ENCODE measurements at places on chromosomes 4 and X. TPM values are rescaled to one million over a fixed set of nuclear protein-coding genes. Genes with fewer than 3 reads are reported as not detected.
A peak's percentile ranks its signal among the peaks of the same experiment; 100 is the strongest.

Gene ZNF41
- total RNA-seq = 18.1 TPM

Gene PASD1
- total RNA-seq = not detected

Gene CXorf49B
- not detected for total RNA-seq

Gene UGT2B11
- total RNA-seq = 0.39 TPM

Gene MORF4L2
- 378 TPM for total RNA-seq

Gene HSFX3
- total RNA-seq = not detected

Gene CCNB3
- total RNA-seq = 0.89 TPM

Gene SSX4B
- not detected for total RNA-seq

Gene SLC4A4
- 39.8 TPM for total RNA-seq

Gene RIBC1
- 3.0 TPM for total RNA-seq

- no peak overlapping the region for H3K27ac ChIP-seq
- H3K27me3 ChIP-seq = no peaks in the 10 kb centered on the region
- H3K36me3 ChIP-seq = no peaks in the 10 kb centered on the region
- no peaks in the 10 kb centered on the region for H3K4me1 ChIP-seq
Observed at GRCh38 chr4:180913750-180914149, 1329.5 kb upstream of the TENM3 start.

GRCh38 chr4:122156819-122157218, 4.7 kb downstream of the BLTP1 start:
- H3K36me3 ChIP-seq = no peaks in the 10 kb centered on the region
- no peak overlapping the region for H3K4me3 ChIP-seq
- peaks cover 15% of the 10 kb centered on the region for H3K4me1 ChIP-seq
- no peaks in the 10 kb centered on the region for H3K27me3 ChIP-seq
- H3K27ac ChIP-seq = no peak overlapping the region

DNA sequence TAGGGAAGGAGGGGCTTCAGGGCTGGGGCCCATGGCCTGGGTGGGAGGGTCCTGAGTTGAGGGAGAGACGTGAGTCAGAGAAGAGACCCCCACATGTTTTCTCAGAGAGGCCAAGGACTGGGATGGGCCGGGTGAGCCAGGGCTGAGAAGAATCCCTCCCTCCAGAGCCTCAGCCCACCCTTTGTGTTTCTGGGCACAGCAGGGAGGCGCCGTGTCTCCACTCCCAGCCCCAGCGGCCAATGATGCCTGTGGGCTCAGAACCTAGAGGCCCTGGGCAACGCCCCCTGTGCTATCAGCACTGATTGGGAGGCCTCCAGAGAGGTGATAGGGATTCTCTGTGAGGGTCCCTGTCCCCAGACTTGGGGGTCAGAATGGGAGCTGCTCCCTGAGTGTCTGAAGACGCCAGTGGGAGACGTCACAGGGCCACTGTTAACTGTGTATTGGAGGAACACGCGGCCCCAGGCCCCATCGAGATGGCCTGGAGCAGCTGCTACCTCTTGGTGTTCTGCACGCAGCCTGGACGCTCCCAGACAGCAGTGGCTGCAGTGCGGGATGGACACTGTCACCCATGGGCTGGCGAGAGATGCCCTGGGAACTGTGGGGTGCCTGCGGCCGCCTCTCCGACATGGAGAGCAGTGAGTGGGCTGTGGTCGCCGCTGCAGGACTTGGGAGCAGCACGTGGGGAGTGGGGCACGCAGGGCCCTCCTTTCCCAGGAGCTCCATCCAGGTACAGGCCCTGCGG, 8.5 kb downstream of the FGFRL1 start:
- peaks cover 6% of the 10 kb centered on the region for H3K36me3 ChIP-seq
- peaks cover 3% of the 10 kb centered on the region for H3K4me1 ChIP-seq
- no peaks in the 10 kb centered on the region for H3K27me3 ChIP-seq
- H3K27ac ChIP-seq = no peak overlapping the region

- peak; percentile 94 for DNase-seq
- H3K36me3 ChIP-seq = no peaks in the 10 kb centered on the region
- no peaks in the 10 kb centered on the region for H3K27me3 ChIP-seq
- peaks cover 27% of the 10 kb centered on the region for H3K4me1 ChIP-seq
- H3K27ac ChIP-seq = peak overlapping the region; percentile 99
Observed at GRCh38 chrX:107676559-107677378, 48.5 kb downstream of the PRPS1 start.

DNA sequence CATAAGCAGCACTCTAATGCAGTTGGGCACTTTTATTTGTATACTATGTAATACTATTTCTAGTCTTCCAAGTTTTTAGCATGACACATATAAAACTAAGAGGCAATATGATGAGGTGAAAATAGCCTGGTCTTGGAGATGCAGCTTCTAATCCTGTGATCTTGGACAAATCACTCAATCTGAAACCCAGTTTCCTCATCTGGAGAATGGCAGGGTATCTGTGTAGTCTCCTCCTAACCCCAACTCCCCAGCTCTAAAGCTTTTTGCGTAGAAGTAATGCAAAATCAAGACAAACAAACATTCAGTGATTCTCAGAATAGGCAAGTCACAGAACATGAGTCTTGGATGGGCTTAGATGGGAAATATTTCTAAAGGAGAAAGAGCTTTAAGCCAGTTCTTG, 36.7 kb upstream of the IL21 start:
- no peaks in the 10 kb centered on the region for H3K36me3 ChIP-seq
- DNase-seq = no peak

- no peaks in the 10 kb centered on the region for H3K36me3 ChIP-seq
- H3K4me3 ChIP-seq = no peak overlapping the region
- no peaks in the 10 kb centered on the region for H3K4me1 ChIP-seq
Observed at GRCh38 chr4:133014473-133015135, 134.5 kb upstream of the PCDH10 start.

DNA sequence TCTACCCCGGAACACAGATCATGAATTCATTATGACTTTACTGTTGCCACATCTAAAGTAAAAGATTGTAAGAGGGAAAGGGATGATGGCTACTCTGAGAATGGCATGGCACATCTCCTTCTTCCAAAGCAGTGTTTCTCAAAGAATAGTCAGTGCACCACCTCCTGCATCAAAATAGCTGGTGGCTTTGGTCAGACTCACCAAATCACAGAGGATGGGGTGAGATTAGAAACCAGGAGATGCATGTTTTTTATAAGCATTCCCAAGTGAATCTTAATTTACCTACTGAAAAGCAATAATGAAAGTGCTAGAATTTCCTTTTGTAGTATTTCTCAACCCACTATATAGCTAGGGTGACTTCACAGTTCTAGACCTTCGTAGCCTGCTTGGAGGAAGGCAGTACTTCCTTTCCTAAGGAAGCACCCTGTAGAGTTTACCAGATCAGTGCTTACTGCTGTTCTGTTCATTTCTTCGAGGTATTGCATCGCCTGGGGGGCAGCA, 340.8 kb upstream of the KLF3 start:
- H3K27ac ChIP-seq = no peak overlapping the region
- no peak overlapping the region for H3K4me3 ChIP-seq
- no peak for DNase-seq
- H3K36me3 ChIP-seq = no peaks in the 10 kb centered on the region
- no peaks in the 10 kb centered on the region for H3K27me3 ChIP-seq
- peaks cover 18% of the 10 kb centered on the region for H3K4me1 ChIP-seq

DNA sequence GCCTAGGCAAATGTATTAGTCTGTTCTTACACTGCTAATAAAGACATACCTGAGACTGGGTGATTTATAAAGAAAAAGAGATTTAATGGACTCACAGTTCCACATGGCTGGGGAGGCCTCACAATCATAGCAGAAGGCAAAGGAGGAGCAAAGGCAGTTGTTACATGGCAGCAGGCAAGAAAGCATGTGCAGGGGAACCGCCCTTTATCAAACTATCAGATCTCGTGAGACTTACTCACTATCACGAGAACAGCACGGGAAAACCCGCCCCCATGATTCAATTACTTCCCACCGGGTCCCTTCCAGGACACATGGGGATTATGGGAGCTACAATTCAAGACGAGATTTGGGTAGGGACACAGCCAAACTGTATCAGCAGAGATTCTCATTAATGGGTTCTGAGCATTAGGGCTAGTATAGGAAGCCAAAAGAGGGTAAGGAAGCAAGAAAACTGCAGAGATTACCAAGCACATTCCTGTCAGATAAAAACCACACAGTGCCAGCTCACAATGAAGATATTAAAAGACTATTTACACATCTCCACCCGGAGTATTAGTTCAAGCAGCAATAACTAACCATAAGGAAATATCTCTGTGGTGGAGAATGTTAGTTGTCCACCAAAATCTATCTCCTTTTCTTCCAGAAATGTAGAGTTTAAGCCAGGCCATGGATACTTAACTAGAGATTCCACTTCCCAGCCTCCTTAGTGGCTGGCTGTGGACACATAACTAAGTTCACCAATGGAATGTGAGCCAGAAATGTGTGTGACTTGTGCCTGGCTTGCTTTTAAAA, 61.2 kb upstream of the HOPX start:
- H3K27me3 ChIP-seq = no peaks in the 10 kb centered on the region
- peaks cover 8% of the 10 kb centered on the region for H3K4me1 ChIP-seq
- no peaks in the 10 kb centered on the region for H3K36me3 ChIP-seq
- H3K27ac ChIP-seq = no peak overlapping the region
- DNase-seq = no peak
- H3K4me3 ChIP-seq = no peak overlapping the region

DNA sequence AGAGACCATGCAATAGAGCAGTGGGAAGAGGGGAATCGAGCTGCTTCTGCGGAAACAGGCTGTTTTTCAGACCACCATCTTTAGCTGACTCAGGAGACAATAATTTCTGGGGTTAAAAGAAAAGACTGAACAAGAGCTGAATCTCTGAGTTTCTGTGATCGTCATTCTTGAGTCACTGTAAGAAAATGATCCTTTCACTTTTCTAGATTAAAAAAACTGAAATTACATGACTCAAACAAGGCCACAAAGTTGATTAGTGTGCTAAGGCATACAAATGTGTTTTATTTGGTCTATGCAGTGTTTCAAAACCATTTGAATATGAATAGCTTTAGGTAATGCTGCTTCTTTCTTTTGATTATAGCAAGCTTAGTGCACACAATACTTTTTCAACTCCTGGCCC, 194.4 kb upstream of the RPL34 start:
- H3K4me1 ChIP-seq = no peaks in the 10 kb centered on the region
- no peaks in the 10 kb centered on the region for H3K27me3 ChIP-seq
- H3K4me3 ChIP-seq = no peak overlapping the region
- no peak overlapping the region for H3K27ac ChIP-seq

GRCh38 chr4:47933840-47934239, 19.5 kb upstream of the NFXL1 start:
- no peaks in the 10 kb centered on the region for H3K36me3 ChIP-seq
- no peaks in the 10 kb centered on the region for H3K4me1 ChIP-seq
- H3K4me3 ChIP-seq = no peak overlapping the region
- DNase-seq = no peak
- H3K27me3 ChIP-seq = no peaks in the 10 kb centered on the region

DNA sequence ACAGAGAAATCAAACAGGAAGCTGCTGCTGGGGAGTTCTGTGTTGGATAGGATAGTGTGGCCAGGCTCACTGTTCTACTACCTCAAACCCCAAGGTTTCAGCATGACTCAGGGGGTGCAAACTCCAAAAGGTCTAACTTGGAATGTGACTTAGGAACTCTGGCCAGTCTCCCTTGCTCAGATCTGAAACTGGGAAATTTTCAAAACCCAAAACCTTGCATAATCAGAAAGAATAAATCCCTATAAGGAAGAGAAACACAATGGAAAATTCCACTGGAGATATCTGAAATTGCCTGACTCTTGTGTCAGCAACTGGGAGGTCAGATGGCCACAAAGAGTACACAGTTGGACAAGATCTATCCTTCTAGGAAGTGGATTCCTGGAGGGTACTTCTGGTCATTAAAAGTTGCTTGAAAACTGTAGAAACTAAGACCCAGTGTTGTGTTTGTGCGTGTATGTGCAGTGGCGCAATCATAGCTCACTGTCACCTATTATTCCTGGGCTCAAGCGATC, 58.0 kb downstream of the PPEF2 start:
- peak; percentile 23 for DNase-seq
- H3K27ac ChIP-seq = peak overlapping the region; percentile 89
- H3K4me3 ChIP-seq = no peak overlapping the region
- H3K4me1 ChIP-seq = peaks cover 41% of the 10 kb centered on the region
- H3K27me3 ChIP-seq = no peaks in the 10 kb centered on the region
- H3K36me3 ChIP-seq = no peaks in the 10 kb centered on the region

- no peaks in the 10 kb centered on the region for H3K36me3 ChIP-seq
- no peak for DNase-seq
Observed at GRCh38 chr4:37780444-37781130, 45.9 kb upstream of the PGM2 start.

DNA sequence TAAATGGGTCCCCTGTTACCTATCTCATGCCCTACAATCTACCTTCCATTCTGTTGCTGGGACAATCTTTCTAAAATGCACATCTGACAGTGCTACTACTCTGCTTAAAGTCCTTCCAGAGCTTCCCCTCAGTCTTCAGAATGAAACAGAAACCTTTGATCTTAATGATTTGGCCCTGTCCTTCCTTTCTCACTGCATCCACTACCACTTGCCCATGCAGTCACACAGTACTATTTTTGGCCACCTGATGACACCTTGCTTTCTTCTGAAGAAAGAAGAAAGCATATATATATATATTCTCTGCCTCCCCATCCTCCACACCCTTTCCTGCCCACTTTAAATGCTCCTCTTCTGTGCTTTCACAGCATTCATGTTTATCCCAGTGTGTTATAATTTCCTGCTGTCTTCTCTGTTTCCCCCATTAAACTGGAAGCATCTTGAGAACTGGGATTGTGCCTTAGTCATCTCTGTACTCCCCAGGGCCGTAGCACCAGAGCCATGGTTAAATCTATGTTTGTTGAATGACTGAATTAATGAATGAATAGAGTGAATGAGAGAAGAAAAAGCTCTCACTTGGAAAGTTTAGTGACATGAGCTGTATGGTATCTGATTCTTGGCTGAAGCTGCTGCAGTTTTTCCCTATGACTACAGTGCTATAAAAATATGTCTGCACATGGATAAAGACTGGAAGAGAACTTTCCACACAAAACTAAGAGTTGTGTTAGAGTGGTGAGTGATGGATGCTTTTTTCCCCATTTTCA, 56.2 kb downstream of the RTL9 start:
- no peaks in the 10 kb centered on the region for H3K27me3 ChIP-seq
- DNase-seq = no peak
- peaks cover 3% of the 10 kb centered on the region for H3K4me1 ChIP-seq

GRCh38 chr4:14193601-14194000, 566.1 kb upstream of the BOD1L1 start:
- no peaks in the 10 kb centered on the region for H3K36me3 ChIP-seq
- H3K4me1 ChIP-seq = no peaks in the 10 kb centered on the region
- H3K27me3 ChIP-seq = no peaks in the 10 kb centered on the region
- no peak for DNase-seq
- no peak overlapping the region for H3K27ac ChIP-seq

GRCh38 chrX:113133316-113133715, 292.7 kb upstream of the AMOT start:
- no peak overlapping the region for H3K27ac ChIP-seq
- no peaks in the 10 kb centered on the region for H3K27me3 ChIP-seq
- H3K4me3 ChIP-seq = no peak overlapping the region

- no peaks in the 10 kb centered on the region for H3K27me3 ChIP-seq
- H3K4me1 ChIP-seq = no peaks in the 10 kb centered on the region
- DNase-seq = no peak
- no peak overlapping the region for H3K27ac ChIP-seq
Observed at GRCh38 chr4:6456450-6456849, 16.0 kb downstream of the PPP2R2C start.

DNA sequence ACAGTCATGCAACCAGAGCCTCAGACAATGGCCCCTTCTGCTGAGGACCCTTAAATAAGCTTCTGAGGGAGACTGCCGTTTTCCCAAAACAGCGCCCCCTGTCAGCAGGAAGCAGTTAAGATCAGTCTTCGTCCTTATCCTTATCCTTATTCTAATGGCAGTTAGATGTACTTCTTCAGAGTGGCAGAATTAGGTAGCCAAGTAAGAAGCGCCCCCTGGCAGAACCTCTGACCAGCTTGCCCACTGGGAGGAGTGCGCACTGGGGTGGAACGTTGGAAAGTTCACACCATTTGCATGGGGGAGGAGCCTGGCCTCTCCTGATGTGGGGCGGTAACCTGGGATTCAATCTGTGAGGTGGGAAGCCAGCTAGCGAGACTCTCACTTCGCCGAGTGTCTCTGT, 133.6 kb upstream of the QRFPR start:
- no peaks in the 10 kb centered on the region for H3K4me1 ChIP-seq
- H3K36me3 ChIP-seq = no peaks in the 10 kb centered on the region
- no peak overlapping the region for H3K4me3 ChIP-seq
